Activated T-helper 1 cell treated with Interleukin-2 at 50 U/mL for 16 hours (primary cell): ENCODE measurements at places on chromosomes 2 and 18.

DNA sequence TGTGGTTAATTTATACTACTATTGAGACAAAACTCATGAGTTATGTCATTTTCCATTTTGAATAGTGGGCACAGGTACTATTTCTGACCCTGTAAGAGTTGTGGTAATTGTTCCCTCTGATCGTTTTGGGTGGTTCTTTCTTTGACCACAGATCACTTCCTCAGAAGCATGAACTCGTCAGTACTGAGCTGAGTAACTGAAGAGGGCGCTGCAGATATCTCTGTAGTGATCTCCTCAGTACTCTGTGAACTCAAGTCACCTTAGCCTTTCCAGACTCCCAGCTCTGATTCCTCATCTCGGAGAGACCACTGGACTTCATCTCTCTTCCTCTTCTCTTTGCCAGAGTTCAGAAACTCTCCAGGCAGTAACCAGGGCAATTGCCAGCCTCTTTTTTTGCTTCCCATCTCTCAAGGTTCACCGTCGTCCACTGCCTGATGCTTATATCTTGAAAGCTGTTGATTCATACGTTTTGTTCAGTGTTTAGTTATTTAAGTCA lies 9.4 kb upstream of the IL1RL1 start:
- peak; percentile 12 for DNase-seq

DNA sequence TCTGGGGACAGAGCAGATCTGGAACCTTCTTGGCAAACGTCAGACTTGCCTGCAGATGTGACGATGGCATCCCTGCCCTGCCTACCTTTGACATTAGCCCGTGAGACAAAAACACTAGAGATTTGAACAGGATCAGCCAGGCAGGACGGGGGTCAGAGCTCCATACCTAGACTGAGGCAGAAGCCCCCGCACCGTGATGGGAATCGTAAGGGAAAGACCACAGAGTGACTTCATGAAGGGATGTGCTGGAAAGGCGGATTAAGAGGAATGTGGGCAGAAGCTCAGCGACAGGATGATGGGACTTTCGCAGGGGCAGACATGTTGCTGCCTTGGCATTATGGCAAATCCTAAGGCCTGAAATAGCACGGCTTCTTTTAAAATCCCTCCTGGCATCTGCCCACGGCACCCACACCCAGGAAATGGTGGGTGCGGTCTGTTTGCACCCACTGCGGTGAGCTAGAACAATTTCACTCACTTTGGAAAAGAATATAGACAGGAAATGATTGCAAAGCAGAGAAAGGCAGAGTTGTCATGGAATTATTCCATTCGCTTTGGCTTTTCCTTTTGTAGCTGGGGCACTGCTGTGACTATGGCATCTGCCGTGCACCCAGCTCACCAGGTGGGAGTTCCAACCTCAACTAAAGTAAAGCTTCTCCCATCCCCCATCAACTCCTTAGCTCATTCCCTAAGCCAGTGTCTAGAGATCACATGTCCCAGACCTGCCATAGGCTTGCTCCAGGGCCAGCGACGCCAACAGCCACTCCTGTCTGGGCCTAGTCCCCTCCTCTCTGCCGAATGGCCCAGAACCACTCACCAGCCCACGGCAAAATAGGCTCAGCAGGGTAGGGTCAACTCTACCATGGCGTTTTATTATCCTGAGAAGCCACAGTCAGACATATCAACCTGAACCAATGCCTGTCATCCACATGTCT lies 112.7 kb upstream of the NPAS2 start:
- no peak for DNase-seq

DNA sequence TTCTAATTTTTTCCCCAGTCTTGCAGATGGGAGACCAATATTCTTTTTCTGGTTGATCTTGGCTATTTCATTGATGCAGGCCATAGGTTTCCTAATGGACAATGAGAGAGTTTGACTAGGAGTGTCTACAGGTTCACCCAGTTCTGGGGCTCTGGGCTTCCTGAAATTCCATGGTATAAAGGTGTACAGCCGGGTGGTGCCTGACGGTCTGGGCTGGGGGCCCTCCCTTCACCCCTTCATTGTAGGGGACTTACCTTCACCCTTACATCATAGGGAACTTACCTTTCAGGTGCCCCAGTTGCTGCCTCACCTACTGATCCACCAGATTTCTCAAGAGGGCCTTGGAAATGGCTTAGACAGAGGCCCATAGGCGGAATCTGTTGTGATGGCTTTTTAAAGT lies 13.0 kb upstream of the LAPTM4A start:
- no peak for DNase-seq

DNA sequence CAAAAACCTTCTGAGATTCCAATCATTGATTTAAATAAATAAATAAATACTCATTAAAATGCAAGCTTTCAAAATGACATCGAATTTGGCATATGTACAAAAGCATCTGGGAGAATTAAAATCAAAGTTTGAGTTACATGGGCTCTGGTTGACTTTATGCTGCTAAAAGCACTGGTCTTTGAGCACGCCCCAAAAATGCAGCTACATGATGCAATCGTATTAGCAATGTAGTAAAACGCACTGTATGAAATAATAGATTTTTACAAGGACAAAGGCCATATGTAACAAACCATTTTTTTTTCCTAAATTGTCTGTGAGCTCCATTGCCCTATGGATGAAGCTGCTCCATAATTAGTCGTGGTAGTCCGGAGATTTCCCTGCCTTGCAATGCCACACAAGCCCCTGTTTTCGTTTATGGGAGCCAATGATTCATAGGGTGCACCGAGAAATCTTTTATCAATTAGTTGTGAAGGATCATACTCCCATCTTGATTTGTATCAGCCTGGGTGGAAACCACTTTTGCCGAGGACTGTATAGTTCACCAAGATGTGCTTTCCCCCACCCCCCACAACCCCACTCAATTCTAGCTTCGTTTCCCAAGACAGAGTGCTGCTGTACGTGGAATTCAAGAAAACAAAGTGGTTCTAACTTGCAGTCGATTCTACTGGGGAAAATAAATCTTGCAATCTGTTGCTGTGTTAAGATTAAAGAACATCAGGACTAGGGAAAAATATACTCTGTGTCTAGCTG lies 268.4 kb downstream of the IRS1 start:
- DNase-seq, result no peak

DNA sequence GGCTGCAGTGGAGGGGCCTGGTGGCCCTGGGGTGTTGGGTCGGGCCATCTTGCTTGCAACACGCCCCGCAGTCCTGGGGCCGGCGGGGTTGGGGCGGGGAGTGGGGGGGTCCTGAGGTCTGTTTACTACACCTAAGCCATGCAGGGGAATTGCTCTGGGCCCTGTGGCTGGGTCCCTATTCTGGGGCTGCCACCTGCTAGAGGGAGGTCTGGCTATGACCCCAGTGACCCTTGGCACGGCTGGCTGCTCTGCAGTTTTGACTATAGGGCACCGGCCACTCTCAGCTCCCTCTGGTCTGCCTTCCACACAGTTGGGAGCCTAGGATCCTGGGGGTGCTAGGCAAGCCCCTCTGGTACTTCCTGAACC lies 170.6 kb upstream of the GLI2 start:
- DNase-seq, result no peak

DNA sequence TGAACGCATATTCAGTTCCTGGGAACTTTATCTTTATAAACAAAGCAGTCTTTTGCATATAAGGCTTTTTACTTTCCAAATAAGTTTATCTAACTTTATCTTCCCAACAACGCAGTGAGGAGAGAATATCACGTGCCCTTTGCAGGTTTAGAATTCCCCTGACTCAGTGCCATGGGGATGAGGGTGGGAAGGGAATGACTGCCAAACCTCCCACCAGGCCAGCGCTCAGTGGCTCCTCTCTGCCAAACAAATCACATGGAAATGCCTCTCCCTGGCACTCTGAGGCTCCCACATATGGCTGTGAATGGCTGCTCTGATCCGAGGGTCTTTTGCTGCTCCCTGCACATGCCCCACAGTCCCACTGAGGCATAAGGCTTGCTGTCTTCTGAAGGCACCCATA lies 158.3 kb downstream of the DNAH6 start:
- no peak for DNase-seq

DNA sequence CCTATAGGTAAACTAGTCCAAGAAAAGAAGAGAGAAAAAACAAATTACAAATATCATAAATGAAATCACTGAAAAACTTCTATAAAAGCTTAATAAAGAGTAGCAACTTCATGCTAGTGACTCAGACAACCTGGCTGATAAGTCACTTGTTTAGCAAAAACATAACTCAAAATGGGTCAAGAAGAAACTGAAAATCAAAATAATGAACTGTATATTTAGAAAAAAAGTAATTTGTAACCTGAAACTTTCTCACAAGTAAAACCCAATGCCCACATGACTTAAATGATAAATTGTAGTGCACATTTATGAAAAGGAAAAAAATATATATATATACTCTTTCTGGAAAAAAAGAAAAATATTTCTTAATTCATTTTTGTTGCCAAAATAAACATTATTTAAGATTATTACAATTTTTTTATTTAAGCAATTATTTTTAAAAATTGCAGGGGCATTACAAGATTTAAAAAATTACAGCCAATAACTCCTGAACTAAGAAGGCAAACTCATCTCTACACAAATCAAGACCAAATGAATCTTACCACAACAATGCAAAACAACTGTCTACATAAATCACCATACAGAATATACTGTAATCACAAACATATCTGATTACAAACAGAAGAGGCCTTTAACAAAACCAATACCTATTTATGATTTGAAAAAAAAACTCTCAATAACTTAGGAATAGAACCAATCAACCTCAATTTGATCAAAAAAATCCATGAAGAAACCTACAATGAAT lies 406.3 kb downstream of the CDH7 start:
- no peak for DNase-seq

DNA sequence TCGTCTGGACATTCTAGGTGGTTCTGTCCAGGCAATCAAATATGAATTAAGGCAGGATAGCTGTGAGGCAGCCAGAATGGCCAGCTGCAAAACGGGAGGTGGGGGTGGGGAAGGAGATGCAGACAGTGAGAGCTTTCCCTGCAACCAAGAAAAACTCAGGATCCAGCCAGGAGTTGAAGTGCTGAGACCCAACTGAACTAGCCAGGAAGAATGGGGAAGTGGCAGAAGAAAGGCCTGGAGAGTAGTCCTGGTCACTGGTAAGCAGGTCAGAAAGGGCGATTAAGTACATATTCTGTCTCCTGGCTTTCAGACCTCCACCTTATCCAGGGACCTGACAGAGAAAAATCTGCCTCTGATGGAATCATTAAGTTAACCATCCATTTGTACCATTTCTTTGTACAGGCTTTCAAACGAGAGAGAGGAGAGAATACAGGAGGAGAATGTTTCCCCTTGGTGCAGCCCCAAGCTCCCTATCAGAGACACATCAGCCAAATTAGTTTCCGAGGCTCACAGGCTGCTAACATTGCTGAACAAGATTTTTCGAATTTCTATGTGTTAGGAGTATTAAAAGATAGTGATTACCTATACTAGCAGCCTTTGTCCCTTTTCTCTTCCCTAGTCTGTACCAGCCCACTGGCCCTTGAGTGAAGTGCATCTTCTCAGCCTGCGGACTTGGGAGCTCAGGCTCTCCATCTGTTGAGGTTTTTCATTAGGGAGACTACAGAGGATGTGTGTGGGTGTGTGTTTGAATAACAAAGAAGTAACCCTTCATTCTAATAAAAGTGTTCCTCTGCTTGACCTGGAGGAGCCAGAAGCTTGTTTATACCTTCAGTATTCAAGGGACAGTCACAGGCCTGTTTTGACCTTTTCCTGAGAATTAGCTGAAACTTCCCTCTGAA lies 12.5 kb upstream of the HOXD1 start:
- DNase-seq, result no peak

DNA sequence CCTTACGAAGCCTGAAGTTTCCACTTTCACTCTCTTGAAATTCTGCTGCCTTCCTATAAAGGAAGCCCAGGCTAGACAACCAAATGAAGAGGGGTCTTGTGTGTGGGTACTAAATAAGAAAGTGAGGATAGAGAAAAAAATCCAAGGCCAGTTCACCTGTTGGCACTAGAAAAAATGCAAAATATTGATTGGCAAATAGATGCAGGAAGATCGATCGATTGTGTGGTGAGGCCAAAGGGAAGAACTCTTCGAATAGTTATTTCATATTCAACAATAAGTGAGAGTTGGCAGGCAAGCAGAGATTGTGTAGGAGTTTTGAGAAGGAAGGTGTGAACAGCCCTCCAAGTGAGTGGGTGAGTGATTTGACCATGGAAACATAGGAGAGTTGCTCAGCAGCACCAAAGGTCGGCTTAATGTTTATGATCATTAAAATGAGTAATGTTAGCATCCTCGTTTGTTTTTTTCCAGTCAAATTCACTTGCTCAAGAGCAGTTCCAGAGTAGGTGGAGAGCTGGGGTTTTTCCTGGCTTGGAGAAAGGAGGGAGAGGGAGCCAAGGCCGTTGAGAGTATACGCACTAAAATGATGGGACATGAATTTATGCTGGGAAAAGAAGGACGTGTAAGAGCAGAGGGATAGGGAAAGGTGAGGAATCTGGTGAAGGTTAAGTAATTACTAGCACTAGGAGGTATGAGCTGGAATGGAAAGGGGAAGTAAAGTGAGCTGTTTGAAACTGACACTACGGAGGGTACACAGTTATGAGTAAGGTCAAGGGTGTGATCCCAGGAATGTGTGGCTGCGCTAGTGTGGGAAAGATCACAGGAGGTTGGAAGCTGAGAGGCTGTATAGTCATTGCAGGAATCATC lies 1.1 kb upstream of the NAPG start:
- DNase-seq, result no peak
